Neuronal stem cell (in vitro differentiated cells): ENCODE measurements at places on chromosomes 7 and 10.
A peak's percentile ranks its signal among the peaks of the same experiment; 100 is the strongest.

GRCh38 chr10:48494073-48494472 lies 110.8 kb downstream of the ARHGAP22 start:
- DNase-seq, result no peak

DNA sequence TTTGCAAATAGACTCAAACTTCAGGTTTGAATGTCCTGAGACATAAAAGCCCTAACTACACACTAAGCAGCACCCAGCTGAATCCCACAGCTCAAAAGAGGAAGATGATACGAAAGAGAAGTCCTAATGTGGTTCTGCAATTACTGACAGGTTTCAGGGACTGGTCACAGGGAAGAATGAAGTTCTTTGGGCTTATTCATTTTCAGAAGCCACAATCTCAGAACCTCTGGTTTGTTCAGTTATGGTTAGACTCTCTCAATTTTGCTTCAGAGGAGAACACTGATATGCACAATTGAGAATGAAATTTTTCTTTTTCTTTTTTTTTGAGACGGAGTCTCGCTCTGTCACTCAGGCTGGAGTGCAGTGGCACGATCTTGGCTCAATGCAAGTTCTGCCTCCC lies 94.6 kb upstream of the FAM180A start:
- DNase-seq, result no peak

- no peak for DNase-seq
Measured at GRCh38 chr10:5528989-5529701, 4.4 kb downstream of the CALML3 start.

GRCh38 chr10:129094861-129095260 lies 372.2 kb upstream of the MGMT start:
- DNase-seq, result no peak

- no peak for DNase-seq
Measured at GRCh38 chr7:151423936-151424335, 14.1 kb upstream of the WDR86 start.

GRCh38 chr10:43090188-43090587 lies 13.3 kb downstream of the RET start:
- no peak for DNase-seq

GRCh38 chr10:128922619-128923196 lies 544.3 kb upstream of the MGMT start:
- DNase-seq, result no peak

DNA sequence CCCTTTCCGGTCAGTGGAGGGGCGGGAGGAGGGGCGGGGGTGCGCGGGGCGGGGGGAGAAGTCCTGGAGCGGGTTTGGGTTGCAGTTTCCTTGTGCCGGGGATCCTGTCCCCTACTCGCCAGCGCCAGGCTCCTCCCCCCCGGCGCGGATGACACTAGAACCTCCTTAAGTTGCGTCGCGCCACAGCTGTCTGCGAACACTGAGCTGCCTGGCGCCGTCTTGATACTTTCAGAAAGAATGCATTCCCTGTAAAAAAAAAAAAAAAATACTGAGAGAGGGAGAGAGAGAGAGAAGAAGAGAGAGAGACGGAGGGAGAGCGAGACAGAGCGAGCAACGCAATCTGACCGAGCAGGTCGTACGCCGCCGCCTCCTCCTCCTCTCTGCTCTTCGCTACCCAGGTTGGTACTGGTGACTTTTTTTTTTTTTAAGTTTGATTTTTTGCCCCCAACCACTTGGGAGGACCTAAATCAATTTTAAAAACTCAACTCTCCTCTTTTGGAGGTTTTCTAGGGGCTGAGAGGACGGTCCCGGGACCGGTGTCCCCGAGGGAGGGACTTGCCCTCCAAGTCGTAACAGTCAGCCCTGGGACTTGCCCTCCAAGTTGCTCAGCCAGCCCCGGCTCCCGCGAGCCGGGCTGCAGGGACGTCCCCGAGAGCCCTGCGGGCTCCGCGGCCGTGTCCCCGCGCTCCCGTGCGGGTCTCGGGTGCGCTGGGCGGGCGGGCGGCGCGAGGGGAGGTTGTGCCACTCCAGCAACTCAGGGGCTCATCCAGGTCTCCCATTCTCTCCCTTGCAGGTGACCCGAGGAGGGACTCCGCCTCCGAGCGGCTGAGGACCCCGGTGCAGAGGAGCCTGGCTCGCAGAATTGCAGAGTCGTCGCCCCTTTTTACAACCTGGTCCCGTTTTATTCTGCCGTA lies at the start of gene GATA3:
Gene GATA3 (plus strand): TSS at position 195 of the 914 bp plus-strand sequence. CDS start 968 bp downstream, outside the sequence.
- DNase-seq, result peak; percentile 56
